ENCODE measurements at places on chromosomes 6 and 20.

DNA sequence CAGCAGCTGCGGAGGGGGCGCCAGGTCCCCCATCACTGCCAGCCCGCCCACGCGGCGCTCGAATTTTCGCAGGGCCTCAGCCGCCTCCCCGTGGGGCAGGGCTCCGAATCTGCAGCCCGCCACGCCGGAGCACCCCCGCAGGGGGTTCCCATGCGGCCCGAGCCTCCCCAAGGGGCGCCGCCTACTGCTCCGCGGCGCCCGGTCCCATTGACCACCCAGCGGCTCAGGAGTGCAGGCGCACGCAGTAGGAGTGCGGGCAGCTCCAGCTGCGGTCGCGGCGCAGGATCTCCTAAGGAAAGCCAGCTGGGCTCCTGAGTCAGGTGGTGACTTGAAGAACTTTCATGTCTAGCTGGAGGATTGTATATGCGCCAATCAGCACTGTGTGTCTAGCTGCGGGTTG lies 155.3 kb upstream of the RREB1 start:
- DNase-seq: no peak

- DNase-seq: no peak
Observed at GRCh38 chr6:140671926-140672325, 1297.5 kb upstream of the CITED2 start.

DNA sequence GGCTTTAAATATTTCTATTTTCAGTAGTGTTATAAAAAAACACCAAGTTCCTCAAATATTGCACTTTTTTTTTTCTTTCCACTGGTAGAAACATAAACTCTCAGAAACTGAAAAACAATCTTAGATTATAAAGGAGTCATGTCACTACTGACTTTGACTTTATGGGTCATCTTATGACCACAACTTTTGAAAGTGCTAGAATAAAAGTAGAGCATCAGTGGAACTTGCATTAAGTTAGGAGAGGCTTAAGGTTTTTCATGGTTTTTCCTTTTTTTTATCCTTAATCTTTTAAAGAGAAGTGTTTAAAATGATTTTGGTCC lies 56.6 kb upstream of the SUPT3H start:
- DNase-seq: no peak

GRCh38 chr6:32327103-32327502 lies 44.6 kb downstream of the TSBP1 start:
- no peak for DNase-seq

DNA sequence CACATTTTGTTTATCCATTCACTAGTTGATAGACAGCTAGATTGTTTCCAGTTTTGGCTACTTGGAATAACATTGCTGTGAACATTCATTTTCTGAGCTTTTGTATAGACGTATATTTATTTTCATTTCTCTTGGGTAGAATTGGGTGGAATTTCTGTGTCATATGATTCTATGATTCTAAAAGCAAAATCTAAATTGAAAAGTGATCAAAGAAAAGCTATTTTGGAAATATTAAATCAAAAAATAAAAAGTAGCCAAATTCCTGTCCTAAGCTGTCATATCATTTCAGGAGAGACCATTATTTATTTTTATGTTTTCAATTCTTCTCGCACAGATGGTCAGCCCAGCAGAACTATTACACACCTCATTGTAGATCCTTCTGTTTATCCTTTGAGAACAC lies 229.2 kb downstream of the COL12A1 start:
- DNase-seq: no peak

GRCh38 chr6:49553384-49553783 lies 2.9 kb downstream of the C6orf141 start:
- no peak for DNase-seq

DNA sequence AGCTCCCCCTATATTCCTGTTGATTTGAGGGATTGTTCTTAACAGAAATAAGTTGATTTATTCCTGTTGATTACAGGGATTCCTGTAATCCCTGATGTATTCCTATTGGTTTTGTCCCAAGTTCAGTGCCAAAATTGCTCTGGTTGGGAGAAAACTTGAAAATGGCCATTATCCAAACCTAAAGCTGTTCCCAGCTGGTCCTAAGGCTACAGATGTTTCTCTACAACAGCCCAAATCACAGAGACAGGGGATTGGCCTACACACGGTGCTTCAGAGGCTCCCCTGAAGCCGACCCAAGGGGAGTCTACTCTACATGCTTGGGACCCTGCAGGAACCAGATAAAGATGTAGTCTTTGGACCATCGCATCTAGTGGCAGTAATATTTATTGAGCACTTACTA lies 99.0 kb upstream of the AKAP12 start:
- no peak for DNase-seq

DNA sequence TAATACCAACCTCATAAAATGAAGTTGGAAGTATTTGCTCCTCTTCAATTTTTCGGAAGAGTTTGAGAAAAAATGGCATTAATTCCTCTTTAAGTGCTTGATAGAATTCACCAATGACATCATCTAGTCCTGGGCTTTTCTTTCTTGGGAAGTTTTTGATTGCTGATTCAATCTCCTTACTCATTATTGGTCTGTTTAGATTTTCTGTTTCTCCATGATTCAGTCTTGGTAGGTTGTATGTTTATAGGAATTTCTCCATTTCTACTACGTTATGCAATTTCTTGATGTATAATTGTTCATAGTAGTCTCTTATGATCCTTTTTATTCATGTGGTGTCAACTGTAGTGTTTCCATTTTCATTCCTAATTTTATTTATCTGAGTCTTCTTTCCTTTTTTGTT lies 176.9 kb upstream of the PRND start:
- peak; percentile 65 for DNase-seq

GRCh38 chr6:132780770-132781371 lies 17.6 kb downstream of the SLC18B1 start:
- DNase-seq: no peak

GRCh38 chr6:158584236-158584651 lies 24.4 kb downstream of the TMEM181 start:
- DNase-seq: no peak

GRCh38 chr6:146781836-146782235 lies 183.1 kb downstream of the ADGB start:
- DNase-seq: no peak

- no peak for DNase-seq
Observed at GRCh38 chr20:33653900-33654596, 8.1 kb upstream of the C20orf144 start.

DNA sequence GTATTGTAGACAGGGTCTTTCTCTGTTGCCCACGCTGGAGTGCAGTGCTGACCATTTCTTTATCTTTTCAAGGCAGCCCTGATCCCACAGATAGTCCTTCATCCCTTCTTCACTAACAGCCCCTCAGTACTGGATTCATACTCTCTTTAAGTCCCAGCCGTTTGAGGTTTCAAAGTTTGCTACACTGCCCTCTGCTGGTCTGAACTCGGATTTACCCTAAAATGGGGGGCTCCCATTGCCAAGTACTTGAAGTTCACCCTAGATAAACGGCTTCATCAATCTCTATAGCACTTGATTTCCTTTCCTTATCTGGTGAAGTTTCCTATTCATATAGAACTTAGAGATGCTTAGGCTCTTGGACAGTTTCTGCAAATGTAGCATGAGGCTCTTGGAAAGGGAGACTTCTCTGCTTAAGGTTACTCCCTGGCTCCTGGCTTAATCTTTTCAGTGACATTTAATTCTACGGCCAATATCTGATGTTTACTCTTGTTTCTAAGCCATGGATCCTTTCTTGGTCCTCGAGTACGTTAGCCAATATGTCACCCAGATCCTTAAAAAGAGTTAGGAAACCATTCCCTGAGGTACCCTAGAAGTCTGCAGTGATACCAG lies 21.4 kb upstream of the PREP start:
- DNase-seq: no peak

- DNase-seq: no peak
Observed at GRCh38 chr20:40781327-40782042, 92.4 kb upstream of the MAFB start.

- DNase-seq: no peak
Observed at GRCh38 chr6:2007165-2007564, 238.2 kb downstream of the GMDS start.

DNA sequence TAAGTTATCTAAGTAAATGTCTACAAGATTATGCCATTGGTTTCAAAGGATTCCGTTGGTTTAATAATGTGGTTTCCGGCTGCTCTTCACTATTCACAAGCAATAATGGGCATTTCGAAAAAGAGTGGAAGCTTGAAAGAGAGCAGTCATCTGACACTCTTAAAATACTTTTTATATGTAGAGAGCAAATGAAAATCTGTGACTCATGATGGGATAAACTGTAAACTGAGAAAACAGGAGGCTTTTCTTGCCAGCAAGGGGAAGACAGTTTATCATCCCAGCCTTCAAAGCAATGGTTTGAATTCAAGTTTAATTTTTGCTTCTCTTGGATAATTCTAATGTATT lies 145.7 kb downstream of the KHDC1L start:
- DNase-seq: peak; percentile 49
